Activated CD4-positive, alpha-beta T cell treated with anti-CD3 and anti-CD28 coated beads for 36 hours (primary cell): ENCODE measurements at places on chromosomes 3 and 15. TPM values are rescaled to one million over a fixed set of nuclear protein-coding genes. Genes with fewer than 3 reads are reported as not detected.

SCN11A gene
- total RNA-seq: 0.07 TPM

LYZL4 gene
- not detected for total RNA-seq

PP2D1 gene
- not detected for total RNA-seq

P2RY1 gene
- total RNA-seq: 1.8 TPM

CFAP92 gene
- total RNA-seq: 0.88 TPM

GOLGA8J gene
- total RNA-seq: not detected

SERPINI2 gene
- total RNA-seq: not detected

DNA sequence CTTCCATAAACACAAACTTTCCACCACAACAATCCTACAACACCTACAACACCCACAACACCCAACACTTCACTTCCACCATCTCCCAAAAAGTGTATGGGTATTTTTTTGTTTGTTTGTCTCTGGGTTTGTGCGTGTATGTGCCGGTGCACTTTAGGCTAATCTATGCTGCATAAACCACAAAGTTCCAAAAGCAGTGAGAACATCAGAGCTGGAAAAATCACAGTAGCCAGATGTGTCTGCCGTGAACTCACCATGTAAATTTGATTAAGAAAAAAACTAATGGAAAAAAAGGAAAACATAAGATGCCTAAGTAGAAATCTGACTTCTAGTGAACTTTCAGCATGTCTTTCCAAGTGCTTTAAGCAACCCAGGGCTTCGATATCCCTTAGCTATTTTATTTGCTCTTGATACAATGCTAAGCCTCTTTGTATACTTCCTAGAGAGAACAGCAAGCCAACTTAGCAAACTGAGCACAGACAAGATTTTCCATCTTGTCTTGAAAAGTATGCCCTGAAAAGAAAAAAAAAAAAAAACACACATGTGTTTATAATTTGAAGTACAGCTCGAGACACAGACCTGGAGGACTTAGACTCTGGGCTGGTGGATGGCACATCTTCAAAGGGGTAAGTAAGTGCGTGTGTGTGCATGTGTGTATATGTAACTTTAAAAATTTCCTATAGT is 91.4 kb downstream of the WWTR1 start:
- H3K4me3 ChIP-seq: no peak overlapping the region
- H3K4me1 ChIP-seq: no peaks in the 10 kb centered on the region
- no peaks in the 10 kb centered on the region for H3K36me3 ChIP-seq
- no peaks in the 10 kb centered on the region for H3K27me3 ChIP-seq
- no peak for DNase-seq
- no peak overlapping the region for H3K27ac ChIP-seq

DNA sequence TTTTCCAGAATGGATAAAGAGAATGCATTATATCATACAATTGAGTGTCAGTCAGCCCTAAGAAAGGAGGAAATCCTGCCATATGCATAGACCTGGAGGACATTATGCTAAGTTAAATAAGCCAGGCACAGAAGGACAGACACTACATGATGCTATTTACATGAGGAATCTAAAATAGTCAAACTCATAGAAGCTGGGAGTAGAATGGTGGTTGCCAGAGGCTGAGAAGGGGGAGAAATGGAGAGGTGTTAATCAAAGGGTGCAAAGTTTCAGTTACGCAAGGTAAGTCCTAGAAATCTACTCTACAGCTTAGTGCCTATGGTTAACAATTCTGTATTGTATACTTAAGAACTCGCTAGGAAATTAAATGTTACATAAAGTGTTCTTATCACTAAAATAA is 66.5 kb downstream of the IL1RAP start:
- no peak overlapping the region for H3K27ac ChIP-seq
- no peak overlapping the region for H3K4me3 ChIP-seq
- no peak for DNase-seq
- no peaks in the 10 kb centered on the region for H3K27me3 ChIP-seq
- H3K36me3 ChIP-seq: peaks cover 12% of the 10 kb centered on the region
- H3K4me1 ChIP-seq: peaks cover 28% of the 10 kb centered on the region

GRCh38 chr3:192408647-192409200 is 318.6 kb downstream of the FGF12 start:
- no peak overlapping the region for H3K27ac ChIP-seq
- peaks cover 8% of the 10 kb centered on the region for H3K4me1 ChIP-seq
- H3K4me3 ChIP-seq: no peak overlapping the region
- peaks cover 48% of the 10 kb centered on the region for H3K27me3 ChIP-seq

DNA sequence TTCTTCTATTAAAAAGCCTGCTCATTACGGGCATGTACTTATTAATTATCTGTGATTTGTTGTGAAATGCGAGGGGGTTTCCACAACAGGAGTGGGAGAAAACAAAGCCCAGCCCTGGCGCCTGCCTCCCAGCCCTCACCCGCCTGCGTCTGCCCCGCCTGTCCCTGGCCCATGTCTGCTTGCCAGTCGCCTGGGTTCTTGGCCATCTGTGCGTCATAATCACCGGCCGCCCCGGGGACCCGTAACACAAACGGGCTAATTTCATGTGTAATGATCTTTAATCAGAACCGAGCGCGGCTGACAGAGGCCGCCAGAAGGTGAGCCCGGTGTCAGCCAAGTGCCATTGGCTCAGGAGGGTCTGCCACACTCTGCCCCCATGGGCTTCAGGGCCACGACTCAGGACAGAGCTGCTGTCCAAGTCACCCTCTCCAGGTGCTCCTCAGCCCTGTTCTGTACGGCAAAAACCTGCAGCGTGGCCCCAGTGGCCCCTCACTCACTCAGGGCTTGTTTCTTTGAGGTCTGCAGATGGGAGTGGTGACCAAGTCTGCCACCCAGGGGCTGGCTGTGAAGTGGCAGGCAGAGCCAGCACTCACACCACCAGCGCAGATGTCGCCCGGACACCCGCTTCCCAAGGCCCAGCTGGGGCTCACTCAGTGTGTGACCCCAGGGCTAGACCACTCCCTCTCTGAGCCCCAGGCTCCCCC is 28.8 kb upstream of the TMEM115 start:
- no peak overlapping the region for H3K4me3 ChIP-seq
- H3K27ac ChIP-seq: no peak overlapping the region
- H3K4me1 ChIP-seq: peaks cover 1% of the 10 kb centered on the region

GRCh38 chr3:124489506-124489905 is 240.7 kb upstream of the UMPS start:
- no peak overlapping the region for H3K27ac ChIP-seq
- no peaks in the 10 kb centered on the region for H3K36me3 ChIP-seq
- H3K27me3 ChIP-seq: peaks cover 9% of the 10 kb centered on the region
- no peak for DNase-seq
- H3K4me3 ChIP-seq: no peak overlapping the region

DNA sequence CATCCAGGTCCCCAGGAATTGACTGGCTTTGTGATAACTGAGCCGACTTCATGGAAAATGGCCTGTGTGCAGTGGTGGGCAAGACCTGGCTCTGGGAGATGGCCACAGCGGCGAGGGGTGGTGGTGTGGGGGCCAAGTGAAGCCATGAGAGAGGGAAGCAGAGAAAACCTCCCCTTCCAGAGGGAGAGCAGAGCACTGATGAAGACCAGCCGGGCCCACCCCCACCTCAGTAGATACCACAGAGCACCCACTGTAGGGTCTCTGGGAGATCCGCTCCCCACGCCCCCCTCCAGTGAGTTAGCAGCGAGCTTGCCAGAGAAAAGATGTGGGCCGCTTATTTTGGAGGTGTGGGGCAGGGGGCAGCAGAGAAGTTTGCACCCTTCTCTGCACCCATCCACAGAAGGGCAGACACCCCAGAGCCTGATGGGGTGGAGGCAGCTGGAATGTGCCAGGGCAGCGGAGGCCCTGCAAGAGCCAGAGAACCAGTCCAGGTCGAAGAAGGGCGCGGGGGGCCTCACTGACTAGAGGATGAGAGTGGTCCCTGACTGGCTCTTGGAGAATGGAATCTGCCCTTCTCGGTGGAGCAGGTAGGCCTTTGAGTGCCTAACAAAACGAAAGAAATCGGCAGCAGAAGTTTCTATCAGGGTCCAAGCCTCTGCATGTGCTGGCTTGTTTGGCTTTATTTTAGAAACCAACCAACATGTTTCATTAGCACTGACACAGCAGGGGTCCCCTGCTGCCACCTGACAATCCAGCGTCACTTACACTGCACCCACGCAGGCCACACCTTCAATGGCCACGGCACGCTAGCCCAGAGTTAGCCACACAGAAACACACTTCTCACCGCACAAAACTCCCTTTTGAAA is 28.3 kb downstream of the MELTF start:
- H3K36me3 ChIP-seq: no peaks in the 10 kb centered on the region
- H3K4me1 ChIP-seq: peaks cover 9% of the 10 kb centered on the region
- H3K4me3 ChIP-seq: peak overlapping the region; percentile 63
- peak overlapping the region; percentile 83 for H3K27ac ChIP-seq

DNA sequence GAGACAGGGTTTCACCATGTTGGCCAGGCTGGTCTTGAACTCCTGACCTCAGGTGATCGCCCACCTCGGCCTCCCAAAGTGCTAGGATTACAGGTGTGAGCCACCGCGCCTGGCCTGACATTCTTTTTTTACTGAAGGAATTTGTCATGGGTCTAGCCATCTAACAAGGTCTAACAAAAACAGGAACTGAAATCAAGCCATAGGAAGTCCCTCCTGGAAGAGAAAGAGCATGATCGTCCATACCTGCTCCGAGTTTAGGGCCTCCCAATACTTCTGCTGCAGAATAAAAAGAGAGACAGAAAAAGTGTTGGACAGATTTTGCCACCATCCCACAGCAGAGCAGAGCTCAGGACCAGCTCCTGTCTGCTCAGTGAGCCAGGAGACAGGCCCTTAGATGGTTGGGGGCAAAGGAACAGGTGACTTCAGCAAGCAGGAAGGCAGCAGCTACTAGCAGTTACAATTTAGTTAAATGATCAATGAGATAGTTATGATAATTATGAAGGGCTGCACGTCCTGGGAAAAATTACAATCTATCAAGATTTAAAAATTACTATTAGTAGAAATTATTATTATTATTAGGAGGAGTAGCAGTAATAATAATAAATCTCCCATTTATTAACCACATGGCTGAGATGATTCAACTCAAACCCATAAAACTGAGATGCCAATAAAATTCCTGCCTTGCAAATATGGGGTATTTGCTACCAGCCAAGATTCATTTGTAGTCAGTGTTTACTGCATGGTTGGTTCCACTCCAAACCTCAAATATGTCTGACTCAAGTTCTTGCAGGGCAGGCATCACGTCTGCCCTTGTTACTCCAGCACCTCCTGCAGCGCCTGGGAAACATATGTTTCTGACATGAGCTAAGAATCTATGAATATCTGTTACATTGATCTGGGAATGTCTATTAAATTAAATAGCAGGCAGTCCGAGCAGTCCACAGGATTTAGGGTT is 40.1 kb downstream of the TMEM44 start:
- H3K27me3 ChIP-seq: no peaks in the 10 kb centered on the region
- peaks cover 3% of the 10 kb centered on the region for H3K4me1 ChIP-seq
- H3K36me3 ChIP-seq: no peaks in the 10 kb centered on the region
- no peak overlapping the region for H3K27ac ChIP-seq
- H3K4me3 ChIP-seq: no peak overlapping the region

DNA sequence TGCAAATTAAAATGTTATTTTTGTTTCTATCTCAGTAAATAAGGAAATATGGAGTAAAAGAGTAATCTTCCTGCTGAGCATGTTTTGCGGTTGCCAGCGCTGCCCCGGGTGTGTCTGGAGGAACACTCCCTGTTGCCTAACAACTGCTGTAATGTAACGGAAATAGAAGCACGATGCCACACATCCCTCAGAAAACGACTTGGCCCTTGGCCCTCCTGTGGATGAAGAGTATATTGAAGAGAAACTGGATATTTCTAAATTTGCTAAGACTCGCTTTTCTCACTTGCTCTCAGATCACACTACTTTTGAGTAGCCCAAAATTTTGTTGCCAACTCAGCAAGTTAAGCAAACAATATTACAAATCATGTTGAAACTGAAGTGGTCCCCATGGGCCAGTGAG is 18.9 kb downstream of the CX3CR1 start:
- H3K36me3 ChIP-seq: no peaks in the 10 kb centered on the region
- H3K27ac ChIP-seq: no peak overlapping the region
- peaks cover 3% of the 10 kb centered on the region for H3K27me3 ChIP-seq
- peak; percentile 76 for DNase-seq
- H3K4me1 ChIP-seq: peaks cover 33% of the 10 kb centered on the region

- no peaks in the 10 kb centered on the region for H3K27me3 ChIP-seq
- DNase-seq: no peak
- H3K27ac ChIP-seq: no peak overlapping the region
- no peak overlapping the region for H3K4me3 ChIP-seq
- H3K4me1 ChIP-seq: no peaks in the 10 kb centered on the region
- H3K36me3 ChIP-seq: no peaks in the 10 kb centered on the region
These were observed 273.1 kb upstream of the TBL1XR1 start for GRCh38 chr3:177470197-177470941.

DNA sequence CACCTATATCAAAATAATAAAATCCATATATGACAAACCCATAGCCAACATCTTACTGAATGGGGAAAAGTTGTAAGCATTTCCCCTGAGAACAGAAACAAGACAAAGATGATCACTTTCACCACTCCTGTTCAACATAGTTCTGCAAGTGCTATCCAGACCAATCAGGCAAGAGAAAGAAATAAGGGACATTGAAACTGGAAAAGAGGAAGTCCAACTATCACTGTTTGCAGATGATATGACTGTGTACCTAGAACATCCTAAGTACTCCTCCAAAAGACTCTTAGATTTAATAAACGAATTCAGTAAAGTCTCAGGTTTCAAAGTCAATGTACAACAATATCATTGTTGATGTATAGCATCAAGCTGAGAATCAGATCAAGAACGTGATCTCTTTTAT is 35.6 kb upstream of the FGF7 start:
- DNase-seq: no peak
- H3K36me3 ChIP-seq: peaks cover 2% of the 10 kb centered on the region
- peaks cover 5% of the 10 kb centered on the region for H3K27me3 ChIP-seq
- H3K4me1 ChIP-seq: no peaks in the 10 kb centered on the region
- H3K27ac ChIP-seq: no peak overlapping the region

DNA sequence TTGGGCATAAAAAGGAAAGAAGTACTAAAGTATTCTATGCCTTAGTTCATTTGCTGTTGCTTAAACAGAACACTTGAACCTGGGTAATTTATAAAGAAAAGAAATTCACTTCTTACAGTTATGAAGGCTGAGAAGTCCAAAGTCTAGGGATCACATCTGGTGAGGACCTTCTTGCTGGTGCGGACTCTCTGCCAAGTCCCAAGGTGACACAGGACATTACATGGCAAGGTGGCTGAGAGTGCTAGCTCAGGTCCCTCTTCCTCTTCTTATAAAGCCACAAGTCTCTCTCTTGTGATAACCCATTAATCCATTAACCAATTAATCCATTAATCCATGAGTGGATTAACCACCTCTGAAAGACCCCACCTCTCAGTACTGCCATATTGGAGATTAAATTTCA is 3.1 kb upstream of the ZBTB38 start:
- DNase-seq: no peak
- H3K4me1 ChIP-seq: peaks cover 20% of the 10 kb centered on the region
- no peak overlapping the region for H3K4me3 ChIP-seq
- H3K27me3 ChIP-seq: no peaks in the 10 kb centered on the region

- no peak for DNase-seq
- H3K4me3 ChIP-seq: no peak overlapping the region
- no peaks in the 10 kb centered on the region for H3K27me3 ChIP-seq
- no peak overlapping the region for H3K27ac ChIP-seq
- peaks cover 14% of the 10 kb centered on the region for H3K4me1 ChIP-seq
These were observed 246.0 kb upstream of the CBLB start for GRCh38 chr3:106114848-106115247.

- H3K4me1 ChIP-seq: peaks cover 5% of the 10 kb centered on the region
- H3K4me3 ChIP-seq: no peak overlapping the region
- H3K36me3 ChIP-seq: no peaks in the 10 kb centered on the region
- peaks cover 20% of the 10 kb centered on the region for H3K27me3 ChIP-seq
These were observed 60.2 kb upstream of the FAM174B start for GRCh38 chr15:92715758-92716157.

GRCh38 chr15:25711164-25711563 is 152.0 kb downstream of the ATP10A start:
- H3K36me3 ChIP-seq: peaks cover 3% of the 10 kb centered on the region
- no peak overlapping the region for H3K4me3 ChIP-seq
- no peak overlapping the region for H3K27ac ChIP-seq
- H3K4me1 ChIP-seq: no peaks in the 10 kb centered on the region
- H3K27me3 ChIP-seq: no peaks in the 10 kb centered on the region
- DNase-seq: no peak
